Activated CD4-positive, alpha-beta T cell treated with anti-CD3 and anti-CD28 coated beads, Interleukin-2, amount 50 U/mL, for 4 hours (primary cell): ENCODE measurements at places on chromosomes 7 and 10.

DNA sequence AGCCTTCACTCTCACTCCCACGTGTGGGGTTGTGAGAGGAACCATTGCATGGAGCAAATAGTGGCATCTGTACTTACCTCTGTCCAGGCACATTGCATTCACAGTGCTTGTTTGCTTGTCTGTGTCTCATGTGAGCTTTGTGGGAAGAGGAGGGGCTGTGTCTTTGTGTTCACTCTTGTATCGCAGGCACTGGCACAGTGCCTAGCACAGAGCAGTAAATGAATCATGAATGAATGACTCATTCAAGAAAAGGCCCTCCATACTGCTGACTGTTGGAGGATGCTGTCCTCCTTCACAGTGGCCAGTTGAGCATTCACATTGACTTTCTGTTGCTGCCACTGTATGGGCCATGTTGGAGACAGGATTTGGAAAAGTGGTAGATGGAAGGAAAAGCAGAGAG lies 125.3 kb downstream of the SORCS3 start:
- no peak for DNase-seq

DNA sequence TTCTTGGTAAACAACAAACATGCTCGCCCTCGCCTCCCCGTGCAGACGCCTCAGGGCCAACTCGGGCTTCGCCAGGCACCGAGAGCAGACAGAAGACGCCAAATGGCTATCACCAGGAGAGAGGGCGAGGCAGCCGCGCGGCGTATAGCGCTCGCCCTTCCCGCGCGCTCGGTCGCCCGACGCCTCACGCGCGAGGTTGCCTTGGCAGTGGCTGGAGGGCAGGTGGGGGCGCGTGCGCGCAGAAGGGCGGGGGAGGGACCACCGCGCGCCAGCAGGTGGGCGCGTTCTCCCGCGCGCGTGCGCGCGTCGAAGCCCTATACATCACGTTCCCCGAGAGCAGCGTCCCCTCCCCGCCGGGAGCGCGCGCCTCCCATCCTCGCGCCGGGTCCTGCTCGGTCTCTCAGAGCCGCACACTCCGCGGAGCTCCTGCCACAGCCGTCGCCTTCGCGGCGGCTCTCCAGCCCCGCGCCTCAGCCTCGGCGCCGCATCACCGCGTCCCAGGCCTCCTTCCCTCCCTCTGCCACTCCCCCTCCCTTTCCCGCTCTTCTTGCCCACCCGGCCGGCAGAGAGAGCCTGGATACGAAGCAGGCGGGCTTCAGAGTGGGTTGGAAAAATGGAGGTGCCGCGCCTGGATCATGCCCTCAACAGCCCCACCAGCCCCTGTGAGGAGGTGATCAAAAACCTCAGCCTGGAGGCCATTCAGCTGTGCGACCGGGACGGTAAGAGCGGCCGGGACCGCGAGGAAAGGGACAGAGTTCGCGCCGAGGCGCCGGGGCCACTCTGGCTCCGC lies at the start of gene PHYHIPL:
PHYHIPL (plus strand) TSS at position 403 of the 790 bp plus-strand sequence; CDS start at position 614, 211 bp downstream.
- DNase-seq: no peak

DNA sequence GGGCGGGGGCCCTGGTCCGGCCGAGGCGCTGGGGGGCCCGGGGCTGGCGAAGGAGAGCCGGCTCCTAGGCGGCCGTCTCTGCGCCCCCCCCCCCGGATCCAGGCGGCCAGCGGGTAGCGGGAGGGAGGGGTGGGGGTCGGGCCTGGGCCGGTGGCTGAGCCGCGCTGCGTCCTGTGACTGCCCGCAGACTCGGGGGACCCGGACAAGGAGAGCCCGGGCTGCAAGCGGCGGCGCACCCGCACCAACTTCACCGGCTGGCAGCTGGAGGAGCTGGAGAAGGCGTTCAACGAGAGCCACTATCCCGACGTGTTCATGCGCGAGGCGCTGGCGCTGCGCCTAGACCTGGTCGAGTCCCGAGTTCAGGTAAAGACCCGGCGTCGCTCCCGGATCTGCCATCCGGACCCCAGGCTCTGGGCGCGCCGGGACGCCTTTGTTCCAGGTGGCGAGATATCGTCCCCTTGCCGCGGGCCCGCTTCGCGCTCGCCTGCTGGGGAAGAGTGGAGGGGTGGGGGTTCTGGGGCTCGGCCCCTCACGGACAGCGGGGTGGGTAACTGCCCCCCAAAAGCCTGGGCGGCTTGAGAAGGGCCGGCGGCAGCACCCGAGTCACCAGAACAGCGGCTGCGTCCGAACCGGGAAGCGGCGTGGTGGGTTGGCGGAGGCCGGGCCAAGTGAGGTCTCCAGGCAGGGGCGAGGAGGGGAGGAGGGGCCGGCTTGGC lies 819 bp downstream of the UNCX start:
- no peak for DNase-seq

DNA sequence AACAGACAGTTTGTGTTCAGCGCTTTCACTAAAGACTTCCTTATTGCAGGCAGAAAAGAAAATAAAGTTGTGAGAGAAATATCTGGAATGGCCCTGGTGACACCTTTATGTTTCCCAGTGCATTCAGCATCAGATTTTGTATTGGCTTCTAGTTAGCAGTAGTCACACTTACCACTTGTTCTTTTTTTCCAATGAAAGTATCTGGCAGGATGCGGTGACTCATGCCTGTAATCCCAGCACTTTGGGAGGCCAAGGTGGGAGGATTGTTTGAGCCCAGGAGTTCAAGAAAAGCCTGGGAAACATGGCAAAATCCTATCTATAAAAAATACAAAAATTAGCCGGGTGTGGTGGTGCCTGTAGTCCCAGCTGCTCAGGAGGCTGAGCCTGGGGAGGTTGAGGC lies 649.6 kb downstream of the LRMDA start:
- no peak for DNase-seq

GRCh38 chr7:98922392-98923187 lies 44.3 kb downstream of the TRRAP start:
- no peak for DNase-seq

DNA sequence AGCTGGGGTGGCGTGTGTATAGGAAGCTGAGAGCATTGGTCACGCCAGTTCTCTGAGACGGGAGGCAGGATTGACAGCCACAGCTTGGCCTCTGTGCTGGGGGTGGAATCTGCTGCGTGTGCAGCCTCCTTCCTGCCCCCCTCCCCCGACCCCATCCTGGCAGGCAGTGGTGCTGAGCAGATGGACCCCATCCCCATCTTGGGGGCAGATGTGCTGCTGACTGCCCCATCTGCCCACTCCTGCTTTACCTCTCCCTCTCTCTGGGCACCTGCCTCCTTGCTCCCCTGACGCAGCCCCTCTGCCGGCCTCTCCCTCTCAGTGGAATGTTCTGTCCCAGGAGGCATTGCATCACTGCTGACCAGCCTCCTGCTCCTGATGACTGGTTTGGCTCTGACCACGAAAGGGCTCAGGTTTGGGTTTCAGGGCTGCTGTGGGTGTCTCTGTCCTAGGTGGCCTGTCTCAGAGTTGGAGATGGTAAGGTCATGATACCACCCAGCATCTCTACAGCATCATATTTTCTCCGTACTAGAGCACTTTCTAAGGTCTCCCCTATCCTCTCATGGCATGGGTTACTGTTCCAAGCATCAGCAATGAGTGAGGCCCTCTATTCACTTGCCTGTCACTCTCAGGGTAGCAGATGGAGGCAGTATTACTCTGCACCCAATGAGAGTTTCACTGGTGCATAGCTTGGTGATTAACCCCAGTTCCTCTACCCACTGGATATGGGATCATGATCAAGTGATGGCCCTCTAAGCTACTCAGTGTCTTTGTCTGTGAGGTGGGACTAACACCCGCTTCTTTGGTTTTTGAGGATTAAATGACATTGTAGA lies 81.9 kb downstream of the RBM20 start:
- no peak for DNase-seq

DNA sequence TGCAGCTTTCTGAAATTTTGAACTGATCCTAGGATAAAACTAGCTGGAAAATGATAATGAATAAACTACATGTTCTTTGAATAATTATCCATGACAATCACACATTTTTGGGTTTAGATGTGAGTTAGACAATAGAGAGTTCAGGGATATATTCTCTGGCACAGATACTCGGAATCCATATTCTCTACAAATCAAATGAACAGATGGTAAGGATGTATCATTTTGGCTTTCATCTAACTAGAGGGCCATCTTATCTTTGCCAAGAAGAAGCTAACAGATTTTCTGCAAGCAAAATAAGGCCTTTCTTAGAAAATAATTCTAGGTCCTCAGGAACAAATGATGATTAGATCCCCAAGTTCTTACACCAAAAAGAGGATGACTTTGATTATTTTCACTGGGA lies 355.9 kb upstream of the C7orf33 start:
- DNase-seq: no peak

DNA sequence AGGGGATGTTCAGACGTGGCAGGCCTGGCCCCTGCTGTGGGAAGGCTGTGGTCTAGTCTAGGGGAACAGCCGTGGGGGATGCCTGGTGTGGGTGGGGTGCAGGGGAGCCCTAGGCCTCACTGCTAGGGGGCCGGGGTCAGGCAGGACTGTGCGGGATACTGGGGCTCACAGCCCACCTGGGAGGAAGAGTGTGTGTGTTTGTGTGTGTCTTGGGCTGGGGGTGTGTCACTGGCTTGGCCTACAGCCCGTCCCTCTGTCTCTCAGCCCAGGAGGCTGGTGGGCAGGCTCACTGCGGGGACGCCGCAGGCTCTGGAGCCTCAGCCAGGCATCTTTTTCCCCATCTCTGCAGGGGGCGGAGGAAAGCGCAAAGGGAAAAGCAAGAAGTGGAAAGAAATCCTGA lies 118.8 kb downstream of the GRK5 start:
- no peak for DNase-seq

DNA sequence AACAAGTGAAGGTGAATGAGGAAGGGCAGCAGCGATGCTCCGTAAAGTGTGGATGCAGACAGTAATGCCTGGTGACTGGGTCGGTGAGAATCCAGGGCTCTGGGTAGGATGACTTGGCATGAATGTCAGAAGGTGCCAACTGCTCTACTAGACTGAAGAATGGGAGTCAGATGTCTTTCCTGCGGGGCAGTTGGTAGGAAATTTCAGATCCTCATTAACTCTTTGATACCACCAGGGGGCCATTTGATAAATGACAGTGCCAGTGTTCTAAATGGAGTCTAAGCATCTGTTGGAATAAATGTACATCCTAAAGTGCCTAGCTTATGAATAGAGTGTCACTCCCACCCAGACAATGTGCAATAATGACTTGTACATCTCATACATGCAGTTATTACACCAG lies 462.0 kb downstream of the GRM8 start:
- no peak for DNase-seq

DNA sequence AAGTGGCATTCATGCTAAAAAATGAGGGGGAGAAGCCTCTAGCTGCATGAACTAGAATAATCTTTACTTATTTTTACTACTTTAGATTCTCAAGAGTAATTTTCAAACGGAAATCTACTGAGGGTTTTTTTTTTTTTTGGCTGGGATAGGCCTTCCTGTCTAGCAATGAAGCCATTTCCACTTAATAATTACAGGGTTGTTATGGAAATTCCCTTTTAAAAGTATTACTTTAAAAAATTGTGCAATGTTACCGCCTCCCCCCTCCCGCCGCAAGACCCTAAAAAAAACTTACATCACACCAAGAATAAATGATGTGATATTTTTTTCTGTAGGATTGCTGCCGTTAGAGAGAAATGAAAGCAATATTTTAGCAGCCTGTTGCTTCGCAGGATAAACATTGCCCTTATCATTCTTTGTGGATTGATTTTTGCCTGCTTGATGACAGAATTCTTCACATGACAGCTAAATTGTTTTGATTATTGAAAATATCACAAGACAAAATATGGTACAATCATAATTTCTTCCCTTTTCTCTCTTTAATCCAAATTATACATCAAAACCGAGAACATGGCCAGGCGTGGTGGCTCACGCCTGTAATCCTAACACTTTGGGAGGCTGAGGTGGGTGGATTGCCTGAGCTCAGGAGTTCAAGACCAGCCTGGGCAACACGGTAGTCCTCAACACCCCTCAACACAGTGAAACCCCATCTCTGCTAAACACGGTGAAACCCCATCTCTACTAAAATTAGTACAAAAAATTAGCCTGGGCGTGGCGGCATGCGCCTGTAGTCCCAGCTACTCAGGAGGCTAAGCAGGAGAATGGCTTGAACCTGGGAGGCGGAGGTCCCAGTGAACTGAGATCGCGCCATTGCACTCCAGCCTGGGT lies 32.8 kb downstream of the ARL4A start:
- DNase-seq: no peak

DNA sequence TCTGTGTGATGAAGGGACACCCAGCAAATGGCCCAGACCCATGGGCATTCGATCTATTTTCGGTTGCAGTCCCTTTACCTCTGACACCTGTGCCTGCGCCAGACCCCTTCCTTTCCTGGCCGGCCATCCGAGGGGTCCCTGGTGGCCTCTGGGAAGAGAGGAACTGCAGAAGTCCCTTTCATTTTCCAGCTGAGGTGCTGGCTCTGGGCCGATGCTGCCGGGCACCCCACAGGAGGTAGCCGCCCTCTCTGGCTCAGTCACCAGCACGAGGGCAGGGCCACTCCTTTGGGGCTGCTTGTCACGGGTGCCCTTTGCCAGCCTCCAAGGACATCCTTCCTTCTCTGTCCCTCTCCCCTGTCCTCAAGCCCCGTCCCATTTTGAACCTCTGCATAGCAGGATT lies 4.2 kb upstream of the ELN start:
- DNase-seq: no peak

DNA sequence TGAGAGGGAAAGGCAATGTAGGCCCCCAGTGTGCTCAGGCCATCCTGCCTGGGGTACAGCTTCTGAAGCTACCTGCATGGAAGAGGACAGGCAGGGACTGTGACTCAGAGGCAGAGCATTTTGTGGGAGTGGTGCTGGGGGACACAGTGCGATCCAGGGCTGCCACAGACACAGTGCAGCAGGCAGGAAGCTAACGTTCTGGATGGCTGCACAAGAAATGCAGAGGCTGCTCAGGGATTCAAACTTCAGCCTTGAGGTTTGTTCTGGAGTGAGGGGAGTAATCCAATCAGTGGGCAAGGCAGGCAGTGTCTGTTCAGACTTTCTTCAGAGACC lies 648.0 kb upstream of the IGFBP3 start:
- DNase-seq: no peak

DNA sequence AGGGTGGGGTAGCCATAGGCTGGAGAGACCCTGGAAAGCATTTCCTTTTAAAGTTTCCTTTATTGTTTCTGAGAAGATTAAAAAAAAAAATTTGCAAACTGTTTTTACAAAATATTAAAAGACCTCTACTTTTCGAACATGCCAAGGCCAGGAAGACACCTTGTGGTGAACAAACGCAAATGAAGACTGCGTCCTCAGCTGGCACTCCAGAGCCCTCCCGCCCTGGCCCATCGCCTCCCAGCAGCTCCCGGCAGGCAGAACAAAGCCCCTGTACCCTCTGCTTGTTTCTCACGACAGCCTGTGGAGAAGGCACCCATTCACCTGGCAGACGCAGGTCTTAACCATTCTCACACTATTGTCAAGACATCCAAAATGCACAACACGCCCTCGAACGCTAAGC lies 56.4 kb downstream of the ESYT2 start:
- DNase-seq: no peak

GRCh38 chr10:84681781-84682180 lies 353.4 kb downstream of the CCSER2 start:
- DNase-seq: no peak

- no peak for DNase-seq
These were observed 19.7 kb upstream of the PON2 start for GRCh38 chr7:95454438-95455045.

GRCh38 chr7:63071396-63071795 lies 927.3 kb upstream of the ZNF722 start:
- no peak for DNase-seq

- no peak for DNase-seq
These were observed 3.0 kb upstream of the LIPK start for GRCh38 chr10:88702848-88703597.
